ENCODE measurements at places on chromosomes 4 and X.

GRCh38 chrX:42992199-42992943, 214.4 kb upstream of the PPP1R2C start:
- DNase-seq: no peak

GRCh38 chrX:16320765-16321355, 153.6 kb downstream of the MAGEB17 start:
- no peak for DNase-seq

DNA sequence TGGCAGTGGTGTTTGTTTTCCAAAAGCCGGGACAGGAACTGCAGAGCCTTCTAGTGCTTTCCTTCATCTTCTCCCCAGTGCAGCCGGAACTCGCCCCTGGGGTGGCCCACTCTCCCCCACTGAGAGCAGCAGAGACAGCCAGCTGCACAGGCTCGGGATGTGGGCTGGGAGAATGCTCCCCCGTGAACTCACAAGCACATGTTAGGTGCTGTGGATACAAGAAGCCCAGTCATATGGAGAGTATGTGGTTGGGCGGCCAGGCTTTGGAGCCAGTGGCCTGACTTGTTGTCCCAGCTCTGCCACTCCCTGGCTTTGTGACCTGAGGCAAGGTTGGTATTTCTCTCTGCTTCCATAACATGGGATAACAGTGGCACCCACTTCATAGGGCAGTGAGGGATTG, 9.4 kb upstream of the KIAA0232 start:
- DNase-seq: no peak

DNA sequence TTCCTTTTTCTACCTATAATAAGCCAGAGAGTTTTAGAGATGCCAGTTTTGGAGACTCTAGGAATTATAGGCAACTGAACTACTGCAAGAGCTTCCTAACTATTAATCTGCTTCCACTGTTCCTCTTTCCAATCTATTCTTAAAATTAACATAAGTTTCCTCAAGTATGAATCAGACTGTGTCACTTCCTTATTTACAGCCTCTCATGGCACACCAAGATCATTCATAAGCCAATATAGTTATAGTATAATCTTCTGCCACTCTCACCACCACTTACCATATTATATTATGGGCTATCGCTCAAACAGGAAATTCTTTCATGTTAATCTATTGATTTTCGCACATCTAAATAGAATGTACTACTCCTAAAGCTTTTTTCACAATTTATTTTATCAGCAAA, 383.5 kb downstream of the STPG2 start:
- DNase-seq: no peak

GRCh38 chrX:114903618-114904017, 113.8 kb downstream of the IL13RA2 start:
- no peak for DNase-seq

- no peak for DNase-seq
Measured at GRCh38 chrX:154021131-154021611, 1.5 kb upstream of the IRAK1 start.

GRCh38 chr4:29121586-29121985, 1598.6 kb upstream of the PCDH7 start:
- no peak for DNase-seq

GRCh38 chr4:156608651-156609050, 362.9 kb downstream of the PDGFC start:
- DNase-seq: no peak

DNA sequence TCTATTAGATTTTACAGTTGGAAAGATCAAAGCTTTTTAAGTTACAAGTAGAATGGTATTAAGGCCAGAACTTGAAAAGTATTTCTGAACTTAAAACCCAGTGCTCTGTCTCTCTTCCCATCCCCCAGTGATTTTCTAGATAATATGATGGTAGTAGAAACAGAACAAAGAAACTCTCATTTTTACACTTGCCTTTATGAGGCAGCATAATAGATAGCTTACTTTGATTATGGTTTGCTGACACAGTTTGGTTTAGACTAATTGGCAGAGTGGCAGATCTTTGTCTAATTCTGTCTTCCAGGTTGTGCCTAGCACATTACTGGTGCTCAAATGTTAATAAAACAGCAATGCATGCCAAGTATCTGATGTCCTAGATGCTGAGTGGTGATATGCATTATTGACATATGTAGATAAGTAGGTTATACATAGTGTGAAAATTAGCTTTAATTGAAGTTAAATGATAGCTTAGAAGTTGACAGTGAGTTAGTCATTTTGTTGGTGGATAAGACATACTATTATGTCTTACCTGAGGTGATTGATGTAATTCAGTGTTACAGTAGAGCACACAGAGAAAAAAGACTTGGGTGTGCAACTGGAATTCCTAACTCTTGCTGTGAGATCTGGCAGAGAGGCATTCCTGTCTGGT, 4.3 kb upstream of the RAPGEF2 start:
- DNase-seq: no peak

GRCh38 chr4:103405415-103405814, 207.3 kb upstream of the CENPE start:
- no peak for DNase-seq
